ENCODE measurements at places on chromosomes 13 and 19.

GRCh38 chr13:51874651-51875050 lies 12.9 kb downstream of the CCDC70 start:
- DNase-seq = peak; percentile 43

GRCh38 chr13:103671547-103671946 lies 605.3 kb upstream of the SLC10A2 start:
- DNase-seq = no peak

- no peak for DNase-seq
Observed at GRCh38 chr19:46728208-46728607, 11.3 kb upstream of the PRKD2 start.

GRCh38 chr13:44932171-44932849 lies 57.0 kb downstream of the NUFIP1 start:
- no peak for DNase-seq

DNA sequence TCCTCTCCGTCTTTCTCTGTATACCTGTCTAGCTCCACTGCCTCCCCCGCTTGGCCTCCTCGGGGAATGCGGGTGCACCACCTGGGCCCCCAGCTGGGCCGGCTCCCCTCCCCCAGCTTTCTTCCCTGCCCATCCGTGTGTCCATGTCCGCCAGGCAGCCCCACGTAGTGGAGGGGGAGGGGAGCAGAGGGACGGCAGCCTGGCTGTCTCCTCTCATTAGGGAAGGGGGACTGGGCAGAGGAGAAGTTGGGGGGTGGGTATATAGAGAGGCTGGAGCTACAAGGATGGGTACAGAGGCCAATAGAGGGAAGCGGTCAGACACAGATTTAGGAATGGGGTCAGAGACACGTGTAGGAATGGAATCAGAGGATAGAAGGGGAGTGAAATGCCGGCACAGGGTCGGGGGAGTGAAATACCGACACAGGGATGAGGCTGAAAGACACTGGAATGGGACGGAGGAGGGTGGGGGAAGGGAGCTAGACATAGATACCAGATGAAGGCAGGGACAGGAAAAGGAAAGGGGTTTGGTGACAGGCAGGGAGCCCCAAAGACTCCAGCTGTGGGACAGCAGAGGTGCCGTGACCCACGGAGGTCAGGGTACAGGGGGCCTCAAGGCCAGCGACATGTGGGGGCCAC lies 2.8 kb downstream of the NECTIN2 start:
- DNase-seq = peak; percentile 89

DNA sequence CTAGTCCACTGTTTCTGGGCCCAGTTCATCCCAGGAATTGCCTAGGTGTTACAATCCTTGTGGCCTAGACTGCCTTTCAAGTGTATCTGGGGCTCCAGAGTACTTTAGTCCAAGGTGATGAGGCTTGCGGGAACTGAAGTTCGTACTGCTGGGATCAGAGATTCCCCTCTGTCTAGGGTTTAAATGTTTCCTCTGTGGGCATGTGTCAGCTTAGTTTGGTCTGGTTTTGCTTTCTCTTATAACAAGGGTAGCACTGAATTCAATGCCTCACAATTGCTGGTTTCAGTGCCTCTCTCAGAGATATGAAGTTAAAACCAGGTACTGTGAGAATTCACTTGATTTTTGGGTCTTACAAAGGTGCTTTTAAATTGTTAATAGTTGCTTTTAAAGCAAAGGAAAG lies 30.8 kb downstream of the RGCC start:
- DNase-seq = no peak
